NCI-H1092 (cell line): ENCODE measurements at places on chromosomes 16 and 17.

GRCh38 chr17:14098246-14098645 is 28.9 kb downstream of the COX10 start:
- no peak for DNase-seq

DNA sequence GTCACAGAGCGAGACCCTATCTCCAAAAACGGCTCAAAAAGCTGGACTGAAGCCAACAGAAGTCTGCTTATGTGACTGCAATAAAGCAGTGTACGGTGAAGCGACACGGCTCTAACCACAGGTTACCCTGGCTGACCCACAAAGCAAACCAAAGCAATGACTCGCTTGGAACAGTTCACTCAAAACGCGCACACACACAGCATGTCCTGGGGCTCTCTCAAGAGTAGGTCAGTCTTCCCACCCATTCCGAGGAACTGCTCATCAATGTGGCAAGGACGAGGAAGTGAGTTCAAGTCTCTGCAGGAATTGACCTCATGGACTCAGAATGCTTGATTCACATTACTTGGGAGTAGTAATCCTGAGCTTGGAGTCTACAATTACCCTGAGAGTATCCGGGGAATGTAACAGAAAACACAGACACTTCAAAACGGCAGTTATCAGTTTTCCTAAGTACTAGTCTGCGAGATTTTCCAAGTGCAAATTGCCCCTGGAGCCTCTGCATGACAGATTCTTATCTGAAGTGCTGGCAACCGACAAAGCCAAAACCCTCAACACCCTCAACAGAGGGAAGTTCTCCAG is 25.4 kb downstream of the PELP1 start:
- DNase-seq: no peak

DNA sequence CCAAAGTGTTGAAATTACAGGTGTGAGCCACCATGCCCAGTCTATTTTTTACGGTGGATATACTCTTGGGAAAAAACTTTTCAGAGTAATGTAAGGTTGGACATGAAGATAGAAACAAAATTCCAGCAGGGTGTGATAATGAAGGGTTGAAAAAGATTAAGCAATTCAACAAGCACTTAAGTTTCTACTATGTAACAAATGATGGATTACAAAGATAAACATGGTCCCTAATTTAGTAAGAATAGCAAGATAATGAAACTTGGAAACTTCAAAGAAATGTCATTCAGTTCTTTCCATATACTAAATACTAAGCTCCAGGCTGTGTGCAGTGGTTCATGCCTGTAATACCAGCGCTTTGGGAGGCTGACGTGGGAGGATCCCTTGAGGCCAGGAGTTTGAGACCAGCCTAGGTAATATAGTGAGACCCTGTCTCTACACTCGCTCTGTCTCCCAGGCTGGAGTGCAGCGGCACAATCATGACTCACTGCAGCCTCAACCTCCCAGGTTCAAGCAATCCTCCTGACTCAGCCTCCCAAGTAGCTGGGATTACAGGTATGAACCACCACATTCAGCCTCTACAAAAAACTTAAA is 31.0 kb downstream of the PSMD12 start:
- no peak for DNase-seq

DNA sequence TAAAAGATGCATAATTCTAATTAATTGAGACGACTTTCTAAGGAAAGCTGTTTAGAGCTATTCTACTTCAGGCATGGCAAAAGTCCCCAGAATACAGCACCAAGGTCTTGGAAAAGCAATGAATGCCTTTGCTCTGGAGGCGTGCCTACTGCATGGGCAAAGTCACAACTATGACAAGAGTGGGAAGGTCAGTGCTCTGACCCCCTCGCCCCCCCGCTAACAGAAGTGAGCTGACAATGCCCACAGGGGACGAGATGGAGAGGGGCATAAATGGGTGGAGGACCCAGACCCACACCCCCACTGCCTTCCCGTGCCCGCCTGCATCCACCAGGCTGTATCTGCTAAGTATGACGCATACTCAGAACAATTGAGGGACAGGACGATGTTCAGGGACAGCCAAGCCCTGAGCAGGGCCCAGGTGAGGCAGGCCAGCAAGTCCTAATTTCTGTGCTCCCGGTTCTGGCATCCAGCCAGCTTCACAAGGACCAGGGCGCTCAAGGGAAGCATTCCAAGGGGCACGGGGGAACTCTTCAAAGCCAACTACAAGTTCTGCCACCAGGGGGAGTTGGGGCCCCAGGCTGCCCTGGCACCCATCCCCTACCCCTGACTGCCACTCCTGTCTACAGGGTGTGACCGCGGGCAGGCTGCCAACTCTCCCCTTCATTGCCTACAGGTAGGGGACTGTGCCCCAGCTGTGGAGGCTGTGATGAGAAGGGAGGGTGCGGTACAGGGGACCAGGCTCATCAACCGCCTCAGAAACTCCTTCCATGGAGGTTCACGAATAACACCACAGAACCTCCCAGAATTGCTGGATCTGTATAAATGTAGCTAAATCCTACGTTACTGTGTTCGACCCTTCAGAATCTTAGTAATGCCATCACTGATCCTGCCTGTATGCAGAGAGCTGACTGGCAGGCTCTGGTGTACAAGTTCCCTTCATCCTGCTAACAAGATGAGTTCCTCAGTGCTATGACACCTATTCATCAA is 20.8 kb downstream of the NPRL3 start:
- DNase-seq: peak; percentile 26

GRCh38 chr16:19108409-19109287 is 5.1 kb upstream of the ITPRIPL2 start:
- no peak for DNase-seq

DNA sequence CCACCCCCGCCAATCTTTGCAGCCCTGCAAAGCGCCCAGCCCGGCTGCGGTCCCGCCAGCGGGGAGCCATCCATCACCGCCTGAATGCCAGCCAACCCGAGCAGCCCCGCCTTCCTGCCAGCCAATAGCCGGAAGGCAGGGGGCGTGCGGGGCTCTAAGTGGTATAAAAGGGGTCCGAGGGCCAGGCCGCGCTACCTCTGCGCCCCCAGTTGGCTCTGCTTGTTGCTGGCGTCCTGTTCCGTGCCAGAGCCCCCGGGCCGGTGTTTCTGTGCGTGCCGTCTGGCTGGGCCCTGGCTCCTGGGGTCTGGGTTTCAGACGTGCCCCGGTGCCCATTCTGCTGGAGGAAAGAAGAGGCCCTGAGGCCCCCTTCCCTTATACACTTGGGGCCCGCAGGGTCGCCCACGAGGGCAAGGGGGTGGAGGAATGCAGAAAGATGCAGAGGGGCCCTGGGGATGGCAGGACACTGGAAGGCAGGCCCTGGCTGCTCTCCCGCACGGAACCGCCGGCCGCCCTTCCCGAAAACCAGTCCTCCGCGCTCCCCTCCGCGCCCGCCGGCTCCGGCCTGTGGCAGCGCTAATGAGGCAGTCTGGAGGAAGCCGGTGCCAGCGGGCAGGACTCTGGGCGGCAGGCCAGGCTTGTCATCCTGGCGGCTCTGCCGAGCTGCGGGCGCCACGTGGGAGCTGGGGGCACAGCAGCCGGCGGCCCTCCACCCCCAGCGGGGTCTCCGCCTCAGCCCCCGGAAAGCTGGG is 14.0 kb downstream of the COPZ2 start:
- DNase-seq: peak; percentile 83

DNA sequence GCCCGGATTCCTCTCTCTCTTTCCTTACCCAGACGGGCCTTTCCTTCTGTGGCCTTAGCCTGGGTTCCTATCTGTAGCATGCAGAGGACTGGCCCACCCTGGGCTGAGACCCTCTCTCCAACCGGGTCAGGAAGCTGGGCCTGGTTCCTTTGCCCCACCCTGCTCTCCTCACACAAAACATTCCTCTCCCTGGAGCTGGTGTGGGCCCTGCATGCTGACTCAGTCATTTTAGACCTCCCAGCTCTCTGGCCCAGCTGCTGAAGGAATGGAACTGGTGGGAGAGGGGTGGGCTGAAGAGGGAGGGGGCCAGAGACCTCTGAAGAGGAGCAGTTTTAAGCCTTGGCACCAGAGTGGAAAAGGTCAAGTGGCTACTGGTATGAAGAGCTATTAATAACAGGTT is 957 bp downstream of the MYL4 start:
- DNase-seq: no peak

GRCh38 chr17:37134050-37134449 is 185.3 kb downstream of the AATF start:
- DNase-seq: peak; percentile 16

DNA sequence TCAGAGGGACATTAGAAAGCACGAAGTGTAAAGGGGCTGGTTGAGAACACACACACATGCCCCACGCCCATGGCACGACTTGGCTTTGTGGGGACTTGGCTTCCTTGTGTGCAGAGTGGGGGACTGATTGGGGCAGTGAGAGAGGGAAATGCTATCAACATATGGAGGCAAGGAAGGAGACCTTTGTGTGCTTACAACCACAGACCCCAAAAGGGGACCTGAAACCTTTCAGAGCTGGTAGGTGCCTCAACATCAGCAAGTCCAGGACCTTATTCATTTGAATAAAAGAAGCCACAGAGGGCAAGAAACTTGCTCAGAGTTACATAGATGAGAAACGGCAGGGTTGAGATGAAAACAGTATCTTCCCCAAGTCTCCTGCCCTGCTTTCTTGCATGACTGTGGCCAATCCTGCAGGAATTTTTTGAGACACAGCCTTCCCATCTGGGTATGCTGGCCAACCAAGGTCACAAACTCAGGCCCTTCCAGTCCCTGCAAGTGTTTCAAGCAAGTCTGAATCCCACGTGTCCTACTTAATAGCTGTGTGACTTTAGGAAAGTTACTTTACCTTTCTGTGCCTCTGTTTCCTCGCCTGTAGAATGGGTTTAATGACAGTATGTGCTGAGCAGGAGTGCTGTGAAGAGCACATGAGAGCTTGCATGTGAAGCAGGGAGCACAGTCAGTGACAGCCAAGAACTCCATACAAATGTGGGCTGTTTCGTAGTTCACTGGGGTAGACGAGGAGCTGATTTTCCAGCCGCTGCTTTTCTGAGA is 26.2 kb downstream of the C16orf78 start:
- DNase-seq: no peak

- no peak for DNase-seq
These were observed 16.2 kb downstream of the CHP2 start for GRCh38 chr16:23771027-23771426.

DNA sequence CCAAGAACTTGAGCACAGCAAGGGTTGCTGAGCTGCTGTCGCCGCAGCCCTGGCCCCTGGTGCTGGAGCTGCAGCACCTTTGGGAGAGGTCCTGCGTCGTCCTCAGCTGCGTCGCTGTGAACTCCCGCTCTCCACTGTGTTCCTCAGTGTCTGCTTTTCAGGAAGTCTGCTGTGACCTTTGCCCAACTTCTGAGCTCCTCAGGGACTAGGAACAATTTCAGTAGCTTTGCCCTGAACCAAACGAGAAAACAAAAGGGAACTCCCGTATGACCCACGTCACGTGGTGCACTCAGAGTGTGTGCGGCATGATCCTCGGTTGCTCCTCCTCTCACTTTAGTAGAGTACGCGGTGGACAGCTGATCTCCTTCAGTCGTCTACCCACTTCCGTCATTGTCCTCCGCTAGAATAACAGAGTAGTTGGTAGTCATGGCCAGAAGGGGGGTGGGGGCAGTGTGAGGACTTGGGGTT is 44.2 kb downstream of the WDR45B start:
- no peak for DNase-seq

DNA sequence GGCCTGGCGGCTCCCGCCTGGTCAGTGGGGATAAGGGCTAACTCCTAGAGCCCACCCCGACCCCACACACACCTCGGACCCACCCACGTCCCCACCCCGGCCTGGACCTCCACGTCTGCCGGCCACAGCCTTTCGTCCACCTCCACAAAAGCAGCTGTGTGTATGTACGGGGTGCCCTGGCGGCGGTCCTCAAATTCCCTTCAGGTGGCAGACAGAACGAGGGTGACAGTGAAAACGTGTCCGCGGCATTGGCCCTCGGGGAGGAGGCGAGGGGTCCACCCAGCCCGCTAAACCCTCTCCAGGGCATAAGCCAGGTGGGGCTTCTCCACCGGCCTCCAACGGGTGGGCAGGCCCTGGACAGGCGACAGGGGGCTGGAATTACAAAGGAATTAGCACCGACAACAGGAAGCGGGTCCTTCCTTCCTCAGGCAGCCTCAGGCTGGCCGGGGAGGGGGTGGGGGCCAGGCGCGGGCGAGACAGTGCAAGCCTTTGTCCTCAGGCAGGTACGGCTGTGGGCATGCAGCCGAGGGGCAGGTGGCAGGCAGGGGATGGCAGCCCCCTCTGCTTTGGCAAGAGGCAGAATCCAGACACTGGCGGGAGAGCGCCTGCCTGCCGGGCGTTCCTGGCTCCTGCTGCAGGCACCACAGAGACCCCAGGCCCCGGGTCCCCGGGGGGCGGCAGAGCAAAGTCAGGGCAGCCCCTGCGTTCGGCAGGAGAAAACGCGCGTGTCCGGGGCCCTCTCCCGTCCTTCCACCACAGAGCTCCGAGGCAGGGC is 12.3 kb upstream of the PITPNA start:
- peak; percentile 61 for DNase-seq

GRCh38 chr16:83113811-83114210 is 487.0 kb downstream of the CDH13 start:
- DNase-seq: no peak

- no peak for DNase-seq
These were observed 101.9 kb downstream of the STX8 start for GRCh38 chr17:9473711-9474110.

DNA sequence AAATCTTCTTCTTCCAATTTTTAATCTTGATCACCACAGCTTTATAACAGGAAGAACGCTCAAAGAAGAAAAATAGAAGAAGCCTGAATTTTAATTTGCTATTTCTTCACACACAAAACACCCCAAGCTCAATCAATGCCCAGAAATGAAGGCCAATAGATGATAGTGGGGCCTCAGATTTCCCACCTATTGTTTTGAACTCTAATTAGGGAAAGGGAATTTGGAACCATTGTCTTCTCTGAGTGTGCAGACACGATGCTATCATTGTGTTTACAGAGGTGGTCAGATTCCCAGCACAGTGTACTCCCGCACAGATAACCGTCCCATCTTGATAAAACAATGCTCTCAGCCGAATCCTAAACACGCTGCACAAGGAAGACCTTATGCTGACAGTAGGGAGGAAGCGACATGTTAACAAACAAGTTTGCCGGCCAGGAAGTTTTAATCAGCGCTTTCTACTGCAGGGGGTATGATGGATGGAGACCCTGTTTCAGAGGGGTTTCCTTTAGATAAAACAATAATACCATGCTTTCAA is 684.7 kb downstream of the MAF start:
- DNase-seq: no peak

GRCh38 chr16:50980666-50981065 is 170.4 kb downstream of the SALL1 start:
- no peak for DNase-seq

- DNase-seq: no peak
These were observed 352.6 kb downstream of the SEC14L1 start for GRCh38 chr17:77493238-77493820.

GRCh38 chr16:27005386-27005785 is 61.3 kb upstream of the C16orf82 start:
- DNase-seq: no peak

DNA sequence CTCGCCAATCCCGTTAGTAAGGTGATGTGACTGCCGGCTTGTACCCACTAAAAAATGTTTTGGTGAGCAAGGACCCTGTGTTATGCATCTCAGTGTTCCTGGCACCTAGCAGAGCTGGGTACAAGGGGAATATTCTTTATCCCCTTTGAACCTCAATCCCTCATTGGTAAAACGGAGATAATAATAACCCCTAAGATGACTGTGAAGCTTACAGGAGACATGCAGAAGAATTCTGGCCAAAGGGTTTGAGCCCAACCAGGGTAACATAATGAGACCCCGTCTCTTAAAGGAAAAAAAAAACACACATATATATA is 896 bp downstream of the GGA2 start:
- no peak for DNase-seq
